ENCODE measurements at places on chromosomes 2 and 18.

DNA sequence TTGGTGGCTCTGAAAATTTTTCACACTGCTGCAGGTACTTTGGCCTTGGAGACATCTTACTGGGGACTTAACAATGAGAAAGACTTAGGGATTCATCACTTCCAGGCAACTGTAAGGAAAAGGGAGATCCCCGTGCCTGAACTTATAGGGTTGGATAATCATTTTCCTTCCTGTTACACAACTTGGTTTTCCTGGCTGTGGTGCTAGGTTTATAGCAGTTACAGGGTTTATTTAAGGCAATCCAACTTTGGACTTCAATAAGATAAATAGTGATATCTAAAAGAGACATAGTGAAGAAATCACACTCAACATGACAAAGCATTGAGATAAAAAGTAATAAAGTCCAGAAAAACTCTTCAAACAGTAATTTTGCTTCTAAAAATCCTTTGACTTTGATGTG, 70.2 kb upstream of the RAPH1 start:
- DNase-seq = no peak

DNA sequence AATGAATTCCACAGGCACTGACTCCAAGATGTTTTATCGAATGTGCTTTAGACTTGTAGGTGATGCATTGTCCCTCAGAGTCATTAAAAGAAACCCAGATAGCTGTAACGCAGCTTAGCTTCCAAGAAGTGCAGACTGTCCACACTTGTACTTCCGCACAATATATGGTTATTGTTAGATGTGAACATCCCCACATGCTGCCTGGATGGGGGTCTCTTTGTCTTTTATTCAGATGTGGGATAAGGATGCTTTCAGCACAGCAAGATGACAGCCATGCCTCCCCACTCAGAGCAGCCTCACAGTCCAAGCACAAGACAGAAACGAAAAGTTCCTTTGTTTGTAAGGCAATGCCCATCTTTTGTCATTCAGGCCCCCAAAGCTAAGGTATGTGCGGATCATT, 416.6 kb downstream of the HRH4 start:
- no peak for DNase-seq

GRCh38 chr2:229564300-229564907, 150.0 kb downstream of the DNER start:
- DNase-seq = no peak

DNA sequence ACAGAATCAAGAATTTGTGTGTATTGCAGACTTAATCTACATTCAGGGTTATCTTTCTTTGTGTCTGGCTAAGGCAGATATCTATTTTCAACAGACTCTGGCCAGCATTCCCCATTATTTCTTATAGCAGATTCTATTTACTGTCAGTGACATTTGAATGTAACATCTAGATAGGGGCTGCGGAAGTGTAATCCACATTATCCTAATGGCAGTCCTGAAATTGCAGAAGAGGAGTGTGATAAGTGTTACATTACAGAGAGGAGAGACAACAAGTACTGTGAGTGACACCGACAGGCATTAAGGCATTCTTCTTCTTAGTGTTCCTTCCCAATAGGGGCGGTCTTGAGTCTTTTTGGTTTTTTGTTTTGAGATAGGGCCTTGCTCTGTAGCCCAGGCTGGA, 598.2 kb upstream of the NXPH2 start:
- DNase-seq = no peak

DNA sequence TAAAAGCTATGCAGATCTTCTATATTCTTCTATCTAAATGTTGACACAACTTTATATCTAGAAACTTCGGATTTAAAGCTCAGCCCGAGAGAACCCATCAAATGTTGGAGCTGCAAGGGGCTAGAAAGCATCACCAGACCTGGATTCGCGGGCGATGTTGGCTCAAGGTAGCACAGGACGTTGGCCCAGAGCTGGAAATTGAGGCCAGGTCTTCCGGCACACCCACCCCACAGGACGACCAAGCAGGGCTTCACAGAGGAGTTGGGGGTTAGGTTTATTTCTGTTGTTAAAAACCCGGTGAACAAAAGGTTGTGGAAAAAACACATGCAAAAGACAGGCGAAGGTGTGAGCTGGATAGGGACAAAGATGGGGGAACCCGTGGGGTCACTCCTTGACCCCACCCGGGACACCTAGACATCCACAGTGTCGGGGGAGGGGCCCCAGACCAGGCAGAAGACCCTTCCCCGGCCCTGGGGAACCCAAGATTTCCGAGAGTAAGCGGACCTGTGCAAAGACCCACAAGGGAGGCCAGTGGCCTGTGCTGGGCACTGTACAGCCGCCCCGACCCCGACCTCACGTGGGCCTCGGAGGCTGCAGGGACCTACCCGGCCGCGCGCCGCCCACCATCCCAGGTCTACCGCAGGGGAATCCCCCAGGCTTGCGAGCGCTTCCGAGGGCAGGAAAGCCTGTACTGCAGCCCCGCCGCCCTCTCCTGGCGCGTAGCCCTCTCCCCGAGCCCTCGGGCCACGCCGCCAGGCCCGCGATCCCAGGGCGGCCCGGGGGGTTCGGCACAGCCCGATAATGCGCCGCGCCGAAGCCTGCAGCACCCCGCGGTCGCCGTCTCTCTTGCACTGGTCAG, 1.8 kb upstream of the AGBL5 start:
- DNase-seq = peak; percentile 48

- no peak for DNase-seq
Measured at GRCh38 chr2:222572264-222572721, 83.6 kb downstream of the FARSB start.

- DNase-seq = no peak
Measured at GRCh38 chr2:187580462-187581124, 26.4 kb upstream of the TFPI start.

DNA sequence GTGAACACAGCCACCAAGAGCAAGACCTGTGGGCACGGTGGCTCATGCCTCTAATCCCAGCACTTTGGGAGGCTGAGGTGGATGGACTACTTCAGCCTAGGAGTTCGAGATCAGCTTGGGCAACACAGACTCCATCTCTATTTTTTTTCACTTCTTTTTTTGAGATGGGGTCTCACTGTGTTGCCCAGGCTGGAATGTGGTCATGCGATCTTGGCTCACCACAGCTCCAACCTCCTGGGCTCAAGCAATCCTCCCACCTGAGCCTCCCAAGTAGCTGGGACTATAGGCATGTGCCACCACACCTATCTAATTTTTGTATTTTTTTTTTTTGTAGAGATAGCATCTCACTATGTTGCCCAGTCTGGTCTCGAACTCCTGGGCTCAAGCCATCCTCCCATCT, 54.4 kb upstream of the SPRED2 start:
- no peak for DNase-seq

DNA sequence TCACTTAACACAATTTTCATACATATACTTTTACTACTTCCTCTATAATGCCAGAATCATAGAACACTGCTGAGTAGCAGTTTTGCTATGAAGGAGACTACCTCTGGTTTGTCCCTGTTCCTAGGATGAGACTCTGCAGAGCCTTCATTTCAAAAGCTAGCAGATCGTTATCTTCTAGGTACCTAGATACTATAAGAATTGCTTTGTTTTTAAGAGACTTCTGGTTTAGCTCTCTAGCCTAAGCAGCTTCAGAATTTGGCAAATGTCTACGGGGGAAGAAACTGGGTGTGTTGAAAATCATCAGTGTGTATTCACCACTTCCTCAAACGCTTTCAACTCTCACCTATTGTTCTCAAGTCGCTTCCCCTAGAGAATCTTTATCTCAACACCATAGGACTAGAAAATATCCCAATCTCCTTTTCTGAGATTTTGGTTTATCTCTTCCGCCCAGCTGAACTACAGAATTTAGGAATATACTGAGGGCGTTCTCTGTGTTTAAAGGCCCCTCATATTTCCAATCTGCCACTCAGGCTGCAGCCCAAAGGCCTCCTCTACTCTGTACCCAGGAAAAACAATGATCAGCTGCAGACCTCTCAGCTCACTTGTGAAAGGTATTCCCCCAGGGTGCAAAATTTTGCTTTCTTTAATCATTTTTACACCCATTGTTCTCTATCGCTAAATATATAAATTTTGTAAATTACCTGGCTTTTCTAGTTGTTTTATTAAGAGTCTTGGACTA, 28.7 kb downstream of the SMAD2 start:
- no peak for DNase-seq

GRCh38 chr18:46485675-46486194, 171.3 kb downstream of the LOXHD1 start:
- no peak for DNase-seq

GRCh38 chr2:44526352-44526751, 164.6 kb downstream of the CAMKMT start:
- no peak for DNase-seq

GRCh38 chr2:24993406-24994145, 21.8 kb upstream of the DNAJC27 start:
- DNase-seq = no peak
